Stimulated activated CD4-positive, alpha-beta T cell treated with anti-CD3 and anti-CD28 coated beads, TNF-alpha, amount 100 ng/mL, for 4 hours (primary cell): ENCODE measurements at places on chromosomes 12 and 14.
A peak's percentile ranks its signal among the peaks of the same experiment; 100 is the strongest.

- DNase-seq: no peak
Observed at GRCh38 chr14:65560340-65561027, 148.0 kb downstream of the FUT8 start.

- no peak for DNase-seq
Observed at GRCh38 chr14:74917646-74918081, 5.4 kb downstream of the RPS6KL1 start.

DNA sequence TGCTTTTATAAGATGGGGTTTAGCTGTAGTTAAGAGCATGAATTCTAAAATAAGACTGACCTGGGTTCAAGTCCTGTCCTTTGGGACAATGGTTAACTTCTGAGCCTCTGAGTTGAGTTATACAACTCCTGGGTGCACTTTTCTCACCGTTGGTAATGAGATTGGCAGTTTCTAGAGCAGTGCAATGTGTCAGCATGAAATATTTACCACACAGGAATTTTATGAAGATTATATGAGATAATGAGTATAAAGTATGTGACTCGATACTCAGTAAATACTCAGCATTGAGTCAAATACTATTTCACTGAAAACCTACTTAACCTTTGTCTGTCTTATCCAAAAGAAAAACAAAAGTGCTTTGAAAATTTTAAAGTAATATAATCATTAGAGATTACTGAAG lies 214.2 kb downstream of the CPNE8 start:
- no peak for DNase-seq

DNA sequence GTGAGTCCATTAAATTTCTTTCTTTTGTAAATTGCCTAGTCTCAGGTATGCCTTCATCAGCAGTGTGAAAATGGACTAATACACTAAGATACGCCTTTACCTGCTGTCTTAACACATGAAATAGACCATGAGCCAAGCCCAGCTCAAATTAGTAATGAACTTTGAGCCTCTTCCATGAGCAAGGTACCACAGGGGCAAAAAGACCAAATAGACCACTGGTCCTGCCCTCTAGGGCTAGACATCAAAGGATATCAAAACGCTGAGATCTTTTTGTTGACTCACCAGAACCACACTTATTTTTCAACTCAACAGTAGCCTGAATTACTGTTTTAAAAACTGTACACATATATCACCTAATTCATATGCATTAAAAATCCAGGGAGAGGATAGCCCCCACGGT lies 137.5 kb upstream of the NOS1 start:
- DNase-seq: no peak

DNA sequence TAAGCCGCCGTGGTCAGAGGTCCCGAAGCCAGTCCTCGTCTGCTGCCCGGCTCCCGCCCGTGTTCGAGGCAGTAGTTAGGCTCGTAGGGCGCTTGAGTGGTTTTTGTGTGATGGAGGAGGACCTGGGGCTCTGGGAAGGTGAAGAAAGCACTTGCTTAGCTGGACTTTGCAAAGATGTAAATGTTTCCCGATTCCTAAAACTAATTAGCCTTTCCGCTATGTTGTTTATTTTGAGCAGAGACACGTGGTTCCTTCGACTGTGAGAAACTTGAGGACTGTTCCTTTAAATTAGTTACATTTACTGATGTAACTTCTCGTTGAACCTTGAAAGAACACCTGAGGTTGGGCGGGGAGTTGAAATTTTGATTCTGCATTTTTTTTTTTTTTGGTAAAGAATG lies 33.9 kb downstream of the MIA2 start:
- DNase-seq: no peak

GRCh38 chr12:4164559-4165558 lies 108.7 kb upstream of the CCND2 start:
- peak; percentile 56 for DNase-seq

DNA sequence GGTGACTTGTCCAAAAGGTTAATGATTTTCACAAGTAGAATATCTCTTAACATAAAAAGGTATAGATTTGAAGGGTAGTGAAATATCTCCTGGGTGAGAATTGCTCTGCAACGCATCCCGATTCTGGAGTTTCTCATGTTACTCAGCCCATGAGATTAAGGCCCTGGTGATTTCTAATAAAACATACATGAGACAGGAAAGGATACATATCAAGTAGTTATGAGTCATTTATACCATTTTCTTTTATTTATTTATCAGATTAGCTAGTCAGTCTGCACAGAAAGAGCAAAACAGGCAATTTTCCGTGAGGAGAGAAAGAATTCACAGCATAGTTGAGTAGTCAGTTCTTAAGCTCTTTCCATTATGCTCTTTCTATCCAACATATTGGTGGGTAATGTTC lies 535.6 kb upstream of the ATP2B1 start:
- DNase-seq: no peak

GRCh38 chr12:122668268-122668667 lies 34.9 kb downstream of the HCAR2 start:
- DNase-seq: no peak

GRCh38 chr12:57262126-57262822 lies 11.3 kb upstream of the STAC3 start:
- DNase-seq: no peak

DNA sequence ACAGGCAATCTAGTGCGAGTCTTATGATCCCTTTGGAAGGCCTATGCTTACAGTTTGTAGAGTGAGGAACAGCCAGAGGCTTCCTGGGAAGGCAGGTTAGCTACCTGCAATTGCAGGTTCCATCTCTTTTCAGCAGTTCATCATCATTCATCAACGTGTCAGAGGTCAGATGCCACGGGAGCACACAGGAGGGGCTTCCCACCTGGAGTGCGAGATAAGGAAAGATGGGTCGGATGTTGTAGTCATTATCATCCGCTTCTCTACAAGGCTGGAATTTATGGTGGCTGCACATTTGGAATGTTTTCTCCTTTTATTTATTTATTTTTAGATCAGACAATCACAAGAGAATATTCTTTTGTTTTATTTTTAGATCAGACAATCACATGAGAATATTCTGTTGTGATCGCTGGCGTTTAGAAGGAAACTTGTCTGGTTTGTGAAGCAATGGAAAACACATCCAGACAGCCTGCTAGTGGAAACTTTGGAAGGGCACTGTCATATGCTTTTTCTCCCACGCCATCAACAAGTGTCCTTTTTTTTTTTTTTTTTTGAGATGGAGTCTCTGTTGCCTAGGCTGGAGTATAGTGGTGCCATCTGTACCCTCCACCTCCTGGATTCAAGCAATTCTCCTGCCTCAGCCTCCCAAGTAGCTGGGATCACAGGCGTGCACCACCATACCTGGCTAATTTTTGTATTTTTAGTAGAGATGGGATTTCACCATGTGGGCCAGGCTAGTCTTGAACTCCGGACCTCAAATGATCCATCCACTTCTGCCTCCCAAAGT lies 1.9 kb upstream of the BICD1 start:
- no peak for DNase-seq

DNA sequence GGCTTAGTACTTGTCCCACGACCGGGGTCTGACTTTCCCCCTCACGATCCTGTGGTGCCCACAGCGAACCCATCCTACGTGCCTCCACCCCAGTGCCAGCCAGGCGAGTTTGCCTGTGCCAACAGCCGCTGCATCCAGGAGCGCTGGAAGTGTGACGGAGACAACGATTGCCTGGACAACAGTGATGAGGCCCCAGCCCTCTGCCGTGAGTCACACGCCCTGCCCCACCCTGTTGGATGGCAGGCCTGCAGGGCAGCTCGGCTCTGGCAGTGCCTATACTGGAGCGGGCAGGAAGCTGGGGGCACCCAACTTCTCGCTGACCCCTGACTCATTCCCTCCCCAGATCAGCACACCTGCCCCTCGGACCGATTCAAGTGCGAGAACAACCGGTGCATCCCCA lies 18.3 kb upstream of the LRP1-AS start:
- no peak for DNase-seq
